ENCODE measurements at places on chromosomes 5 and 9.

DNA sequence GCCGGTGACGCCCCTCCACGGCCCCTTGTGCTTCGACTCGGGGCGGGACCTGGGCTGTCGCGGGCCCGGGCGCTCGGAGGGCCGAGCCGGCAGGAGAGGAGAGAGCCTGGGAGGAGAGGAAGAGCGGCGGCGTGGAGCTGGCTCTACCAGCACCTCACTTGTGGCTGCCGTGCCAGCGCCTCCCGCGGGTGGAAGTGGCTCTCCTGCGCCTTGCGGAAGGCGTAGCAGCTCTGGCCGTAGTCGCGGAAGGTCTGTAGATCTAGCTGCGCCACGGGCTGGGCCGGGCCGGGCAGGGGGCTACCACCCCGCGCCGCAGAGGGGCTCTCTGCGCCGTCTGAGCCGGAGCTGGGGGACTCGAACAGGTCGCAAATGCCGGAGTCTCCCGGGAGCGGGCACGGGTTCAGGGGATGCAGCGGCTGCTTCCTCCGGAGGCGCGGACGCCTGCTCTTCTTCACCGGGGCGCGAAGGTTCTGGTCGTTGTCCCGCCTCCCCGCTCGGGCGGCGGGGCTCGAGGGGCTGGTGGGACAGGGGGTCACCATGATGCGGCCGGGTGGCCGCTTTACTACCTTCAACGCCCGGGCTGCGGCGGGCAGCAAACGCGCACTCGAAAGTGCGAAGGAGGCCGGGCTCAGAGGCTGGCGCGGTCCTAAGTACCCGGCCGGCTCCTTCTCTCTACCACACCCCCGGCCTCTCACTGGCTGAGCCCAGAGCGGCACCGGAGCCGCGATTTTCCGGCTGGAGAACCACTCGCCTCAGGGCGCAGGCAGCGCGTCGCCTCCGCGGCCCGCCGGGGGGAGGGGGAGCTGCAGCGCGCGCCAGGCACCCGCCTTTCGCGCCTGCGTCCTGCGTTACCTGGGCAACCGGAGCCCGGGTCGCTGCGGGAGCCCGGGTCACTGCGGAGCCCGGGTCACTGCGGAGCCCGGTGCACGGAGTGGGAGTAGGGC is at the start of gene CCNO:
TSS of gene CCNO (minus strand) at position 624 of the 944 bp plus-strand sequence. CDS start at position 539, 85 bp downstream.
- DNase-seq, result peak; percentile 58

- DNase-seq, result no peak
Observed at GRCh38 chr9:100725371-100725770, 147.5 kb downstream of the CAVIN4 start.

- no peak for DNase-seq
Observed at GRCh38 chr5:58069846-58070245, 390.0 kb downstream of the PLK2 start.

DNA sequence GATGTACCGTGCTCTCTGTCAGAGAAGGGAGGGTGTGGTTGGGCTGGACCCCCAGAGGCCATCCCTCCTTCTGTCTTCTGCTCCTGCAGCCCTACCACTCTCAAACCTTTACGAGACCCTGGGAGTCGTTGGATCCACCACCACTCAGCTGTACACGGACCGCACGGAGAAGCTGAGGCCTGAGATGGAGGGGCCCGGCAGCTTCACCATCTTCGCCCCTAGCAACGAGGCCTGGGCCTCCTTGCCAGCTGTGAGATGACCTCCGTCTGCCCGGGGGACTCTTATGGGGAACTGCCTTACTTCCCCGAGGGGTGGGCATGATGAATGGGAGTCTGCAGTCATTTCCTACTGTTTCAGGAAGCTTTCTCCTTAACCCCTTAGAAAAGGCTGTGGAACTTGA is 17.5 kb downstream of the TGFBI start:
- no peak for DNase-seq

DNA sequence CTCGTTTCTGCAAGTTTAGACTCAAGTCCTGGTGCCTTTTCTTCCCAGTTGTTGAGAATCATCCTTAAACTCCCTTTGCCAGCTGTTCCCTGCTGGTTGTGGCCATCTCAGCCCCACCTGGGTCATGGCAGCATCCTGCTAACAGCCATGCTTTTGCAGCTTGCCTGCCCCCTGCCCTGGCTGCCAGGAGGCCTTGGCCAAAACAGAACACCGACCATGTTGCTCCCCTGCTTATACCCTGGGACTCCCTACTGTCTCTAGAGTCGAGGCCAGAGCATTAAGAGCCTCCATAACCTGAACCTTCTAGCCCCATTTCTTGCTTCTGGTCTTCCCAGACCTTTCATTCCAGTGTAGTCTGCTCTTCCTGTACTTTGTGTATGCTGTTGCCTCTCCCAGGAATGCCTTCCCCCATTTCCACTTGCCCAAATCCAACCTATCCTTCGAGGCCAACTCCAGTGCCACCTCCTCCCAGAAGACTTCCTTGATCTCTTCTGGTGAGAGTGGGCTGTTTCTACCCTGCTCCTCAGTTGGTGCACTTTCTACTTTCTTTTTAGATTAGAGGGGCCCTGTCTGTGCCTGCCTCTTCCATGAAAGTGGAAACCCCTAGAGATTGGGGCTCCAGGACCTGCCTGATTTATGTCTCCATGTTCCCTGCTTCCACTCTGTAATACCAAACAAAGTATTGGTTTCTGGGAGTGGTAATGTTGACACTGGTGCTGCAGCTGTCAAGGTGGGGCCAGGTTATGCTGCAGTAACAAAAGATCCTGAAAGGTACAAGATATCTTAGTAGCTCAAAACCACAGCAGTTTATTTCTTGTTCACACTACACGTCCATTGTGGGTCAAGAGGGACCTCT is 88.2 kb downstream of the AMBP start:
- DNase-seq, result no peak

- no peak for DNase-seq
Observed at GRCh38 chr9:68492806-68493205, 47.9 kb downstream of the TMEM252 start.

DNA sequence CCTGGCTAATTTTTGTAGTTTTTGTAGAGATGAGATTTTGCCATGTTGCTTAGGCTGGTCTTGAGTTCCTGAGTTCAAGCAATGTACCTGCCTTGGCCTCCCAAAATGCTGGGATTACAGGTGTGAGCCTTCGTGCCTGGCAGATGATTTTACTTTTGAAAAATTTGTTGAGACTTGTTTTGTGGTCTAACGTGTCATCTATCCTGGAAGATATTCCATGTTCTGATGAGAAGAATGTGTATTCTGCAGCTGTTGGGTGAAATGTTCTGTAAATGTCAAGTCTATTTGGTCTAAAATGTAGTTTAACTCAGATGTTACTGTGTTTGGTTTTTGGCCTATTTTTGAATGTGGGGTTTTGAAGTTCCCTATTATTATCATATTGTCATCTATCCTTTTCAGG is 145.6 kb downstream of the XRCC4 start:
- no peak for DNase-seq

GRCh38 chr5:80745490-80745889 is 90.7 kb upstream of the DHFR start:
- no peak for DNase-seq

DNA sequence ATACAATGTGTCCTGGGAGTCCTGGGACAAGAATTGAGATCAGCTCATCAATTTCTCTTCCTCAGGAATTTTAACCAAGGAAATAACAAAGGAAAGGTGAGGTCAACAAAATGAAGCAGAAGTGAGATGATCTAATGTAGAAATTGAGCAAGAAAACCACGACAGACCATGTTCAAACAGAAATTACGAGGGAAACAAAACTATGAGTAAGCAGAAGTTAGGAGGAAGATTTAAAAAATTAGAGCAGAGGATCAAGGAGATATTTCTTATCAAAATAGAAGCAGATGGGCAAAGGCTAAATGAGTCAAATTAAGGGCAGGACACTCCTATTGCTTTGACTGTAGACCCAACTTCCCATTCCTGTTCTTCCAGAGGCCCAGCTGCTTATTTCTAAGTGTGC is 97.4 kb downstream of the HINT1 start:
- DNase-seq, result no peak

DNA sequence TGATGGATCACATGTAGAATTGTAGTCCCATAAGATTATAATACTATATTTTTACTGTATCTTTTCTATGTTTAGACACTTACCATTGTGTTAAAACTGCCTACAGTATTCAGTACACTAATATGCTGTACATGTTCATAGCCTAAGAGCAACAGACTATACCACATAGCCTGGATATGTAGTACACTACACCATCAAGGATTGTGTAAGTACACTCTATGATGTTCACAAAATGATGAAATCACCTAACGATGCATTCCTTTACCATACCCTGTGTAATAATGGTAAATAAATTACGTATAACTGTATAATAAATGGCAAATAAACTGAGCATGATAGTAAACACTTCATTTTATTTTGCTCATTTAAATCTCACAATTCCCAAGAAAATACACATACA is 60.3 kb downstream of the RICTOR start:
- no peak for DNase-seq

GRCh38 chr5:78295035-78295961 is 800 bp upstream of the AP3B1 start:
- DNase-seq, result no peak

GRCh38 chr5:6386271-6386670 is 7.9 kb upstream of the MED10 start:
- DNase-seq, result no peak

DNA sequence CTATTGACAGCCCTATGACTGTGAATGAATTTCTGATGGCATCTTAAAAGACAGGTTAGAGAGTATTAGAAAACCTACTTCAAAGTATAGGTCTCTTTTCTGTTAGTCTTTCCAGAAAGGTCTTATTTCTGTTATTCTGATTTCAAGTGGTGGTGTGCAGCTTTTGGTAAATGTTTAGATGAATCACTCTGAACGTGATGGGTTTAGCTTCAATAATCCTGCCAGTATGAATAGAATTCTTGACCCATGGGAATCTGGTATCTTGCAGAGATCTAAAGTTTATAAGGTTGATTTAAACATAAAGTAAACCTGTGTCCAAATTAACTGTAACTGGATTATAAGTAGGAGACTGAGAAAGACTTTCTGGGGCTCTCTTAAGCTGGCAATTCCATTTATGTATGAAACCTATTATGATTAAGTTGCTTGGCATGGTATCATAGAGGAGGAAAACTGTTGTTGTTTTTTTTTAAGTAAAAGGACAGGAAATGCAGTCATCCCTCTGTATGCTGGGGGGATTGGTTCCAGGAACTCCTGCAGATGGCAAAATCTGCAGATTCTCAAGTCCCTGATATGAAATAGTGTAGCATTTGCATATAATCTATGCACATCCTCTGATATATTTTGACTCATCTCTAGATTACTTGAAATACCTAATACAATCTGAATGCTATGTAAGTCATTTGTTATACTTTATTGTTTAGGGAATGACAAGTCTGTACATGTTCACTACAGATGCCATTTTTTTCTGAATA is 77.0 kb upstream of the ADAMTS19 start:
- peak; percentile 61 for DNase-seq

DNA sequence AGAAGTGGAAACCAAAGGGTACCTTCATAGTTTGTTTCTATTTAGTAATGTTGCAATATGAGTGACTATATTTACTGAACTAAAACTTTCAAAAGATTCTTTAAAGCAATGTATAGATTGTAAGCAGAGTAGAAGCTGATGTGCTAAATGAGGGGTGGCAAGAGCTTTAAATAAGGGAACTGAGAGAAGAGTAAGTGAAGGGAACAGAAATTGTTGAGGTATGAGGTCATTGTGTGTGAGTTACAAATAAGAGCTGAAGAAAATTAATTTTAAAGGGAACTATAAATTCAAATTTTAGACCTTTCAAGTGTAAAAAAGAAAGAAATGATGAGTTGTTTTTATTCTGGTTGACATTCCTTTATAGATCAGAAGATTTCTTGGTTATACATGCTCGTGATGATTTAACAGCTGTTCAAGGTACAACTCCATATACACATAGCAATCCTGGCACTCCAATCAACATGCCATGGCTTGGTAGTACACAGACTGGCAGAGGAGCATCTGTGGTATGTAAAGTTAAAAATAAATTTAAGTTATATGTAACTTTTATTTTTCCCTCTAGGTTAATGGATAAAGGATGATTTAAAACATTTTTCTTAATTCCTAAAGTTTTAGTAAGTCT is 135.1 kb upstream of the TNFAIP8 start:
- DNase-seq, result no peak
